NAMALWA (cell line): ENCODE measurements at places on chromosomes 11 and 22.

- no peak for DNase-seq
Measured at GRCh38 chr11:31173926-31174680, 195.4 kb downstream of the DCDC1 start.

- DNase-seq: no peak
Measured at GRCh38 chr11:7546324-7546791, 32.6 kb downstream of the PPFIBP2 start.

DNA sequence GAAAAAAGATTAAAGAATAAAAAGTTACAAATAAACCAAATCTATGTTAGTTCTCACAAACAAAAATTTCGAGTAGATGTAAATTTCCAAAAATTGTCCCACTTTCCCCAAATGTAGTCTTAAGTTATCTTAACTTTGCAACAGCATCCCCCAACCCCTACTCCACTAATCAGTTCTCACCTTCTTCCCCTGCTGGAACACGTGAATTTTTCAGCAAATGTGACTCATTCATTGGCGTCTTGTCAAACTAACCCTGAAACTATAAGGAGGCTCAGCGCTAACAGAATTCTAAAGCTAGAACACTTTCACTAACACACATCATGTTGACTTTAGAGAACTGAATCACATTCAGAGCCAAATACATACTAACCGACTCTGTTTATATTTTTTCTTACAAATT lies 46.1 kb downstream of the PHF21A start:
- DNase-seq: no peak

DNA sequence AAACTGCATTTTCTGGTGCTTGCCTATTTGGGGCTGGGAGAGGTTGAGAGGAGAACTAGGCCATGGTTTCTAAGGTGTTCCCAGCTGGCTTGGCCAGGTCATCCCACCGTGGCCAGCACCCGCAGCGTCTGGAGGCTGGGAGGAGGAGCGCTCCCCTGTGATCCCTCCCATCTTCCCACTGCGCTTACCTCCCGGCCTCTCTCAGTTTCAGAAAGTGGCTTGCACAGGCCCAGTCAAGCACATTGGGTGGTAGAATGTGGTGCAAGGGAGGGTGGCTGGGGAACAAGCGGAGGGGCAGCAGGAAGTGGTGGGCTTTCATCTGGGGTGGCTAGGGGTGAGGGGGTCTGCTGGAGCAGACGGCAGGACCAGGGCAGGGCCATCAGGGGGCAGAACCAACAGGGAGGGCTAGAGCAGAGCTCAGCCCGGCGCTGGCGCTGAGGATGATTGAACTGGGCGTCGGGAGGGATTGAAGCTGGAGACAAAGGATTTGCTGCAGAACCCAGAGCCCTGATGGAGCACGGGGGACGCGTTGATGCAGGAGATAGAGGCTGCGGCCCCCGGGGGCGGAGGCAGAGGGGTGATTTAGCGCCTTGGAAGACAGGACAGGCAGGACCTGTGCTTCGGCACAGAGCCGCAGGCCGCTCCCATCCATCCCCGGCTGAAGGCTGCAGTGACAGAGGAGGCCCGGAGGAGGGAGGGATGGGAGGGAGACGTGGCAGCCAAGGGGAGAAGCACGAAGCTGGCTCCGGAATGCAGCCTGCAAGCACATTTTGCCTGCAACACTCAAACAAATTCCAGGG lies 76.0 kb downstream of the TRIM29 start:
- DNase-seq: no peak

DNA sequence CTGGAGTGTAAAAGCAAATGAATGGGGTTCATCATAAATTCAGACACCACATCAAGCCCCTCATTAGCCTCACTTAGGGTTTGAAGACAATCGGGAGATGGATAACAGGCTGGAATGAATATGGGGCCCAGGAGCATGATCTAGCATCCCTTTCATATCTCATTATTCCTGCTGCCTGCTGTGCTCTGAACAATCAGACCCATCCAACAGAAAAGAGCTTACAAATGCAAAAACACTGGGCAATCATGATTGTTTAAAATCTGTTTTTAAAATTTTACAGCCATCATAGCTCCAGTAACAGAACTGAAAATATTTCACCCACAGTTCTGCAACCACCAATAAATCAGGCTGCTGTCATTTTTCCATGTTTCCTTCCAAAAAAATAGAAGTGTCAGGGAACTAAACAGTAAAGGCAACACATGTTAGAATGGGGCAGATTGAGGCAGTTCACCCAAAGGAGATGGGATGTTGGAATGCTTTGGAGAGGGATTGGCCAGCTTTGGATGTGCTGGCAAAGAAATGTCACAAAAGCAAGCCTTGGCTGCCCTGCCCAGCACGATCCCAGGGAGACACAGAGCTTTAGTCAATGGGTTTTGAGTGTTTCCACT lies 47.8 kb upstream of the BMAL1 start:
- DNase-seq: no peak

DNA sequence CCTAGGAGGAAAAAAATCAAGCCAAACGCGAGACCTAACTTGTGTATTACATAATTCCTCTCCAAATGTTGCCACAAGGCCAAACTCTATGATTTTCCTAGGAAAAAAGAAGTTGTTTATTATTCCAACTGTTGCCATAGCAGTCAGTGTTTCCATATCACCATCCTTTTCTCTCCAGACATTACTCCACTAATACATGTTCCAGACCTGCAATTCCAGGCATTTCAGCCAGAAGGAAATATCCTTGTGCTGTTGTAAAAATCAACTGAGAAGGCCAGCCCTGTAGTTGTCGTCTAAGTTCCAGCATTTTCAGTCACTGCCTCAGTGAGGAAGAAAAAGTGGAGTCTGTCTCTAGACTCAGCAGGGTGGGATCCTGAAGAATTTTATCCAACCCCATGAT lies 33.1 kb upstream of the PAMR1 start:
- no peak for DNase-seq

GRCh38 chr11:124090996-124091395 lies 24.3 kb upstream of the VWA5A start:
- DNase-seq: no peak

DNA sequence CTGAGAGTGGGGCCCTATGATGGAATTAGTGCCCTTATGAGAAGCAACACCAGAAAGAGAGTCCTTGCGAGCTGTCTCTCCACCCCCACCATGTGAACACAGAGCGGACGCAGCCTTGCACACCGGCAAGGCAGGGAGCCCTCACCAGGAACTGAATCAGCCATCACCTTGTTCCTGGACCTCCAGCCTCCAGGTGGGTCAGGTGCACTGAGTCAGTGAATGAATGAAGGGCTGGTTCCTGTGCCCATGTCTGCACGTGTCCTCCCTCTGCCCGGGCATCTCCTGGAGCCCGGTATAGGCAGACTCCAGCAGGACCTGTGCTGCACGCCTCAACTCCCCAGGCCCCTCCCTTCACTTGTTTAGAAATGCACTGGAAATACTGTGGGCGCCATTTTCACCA lies 54.9 kb downstream of the LINC01488 start:
- no peak for DNase-seq

DNA sequence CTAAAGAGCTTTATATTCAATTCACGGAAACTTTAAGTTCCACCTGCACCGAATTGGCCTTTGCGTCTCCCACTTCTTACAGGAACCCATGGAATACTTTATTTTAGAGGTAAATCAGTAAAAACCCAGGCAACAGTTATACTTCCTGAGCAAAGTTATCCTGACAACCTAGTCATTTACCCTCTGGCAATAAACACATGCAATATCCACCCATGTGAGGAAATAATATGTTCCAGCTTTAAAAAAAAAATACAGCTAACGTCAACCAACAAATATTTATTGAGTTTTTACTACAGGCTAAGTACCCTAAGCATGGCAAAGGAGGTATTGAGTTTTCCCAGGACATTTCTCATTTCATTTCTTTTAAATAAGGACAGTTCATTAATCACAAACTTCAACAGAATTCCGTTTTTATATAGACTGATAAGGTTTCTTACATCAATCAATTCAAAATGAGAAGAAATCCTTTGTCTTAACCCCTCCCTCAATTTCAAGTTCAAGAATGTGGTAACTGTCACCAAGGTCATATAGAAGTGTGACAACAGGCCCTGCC lies 38.3 kb upstream of the CCDC34 start:
- DNase-seq: no peak

DNA sequence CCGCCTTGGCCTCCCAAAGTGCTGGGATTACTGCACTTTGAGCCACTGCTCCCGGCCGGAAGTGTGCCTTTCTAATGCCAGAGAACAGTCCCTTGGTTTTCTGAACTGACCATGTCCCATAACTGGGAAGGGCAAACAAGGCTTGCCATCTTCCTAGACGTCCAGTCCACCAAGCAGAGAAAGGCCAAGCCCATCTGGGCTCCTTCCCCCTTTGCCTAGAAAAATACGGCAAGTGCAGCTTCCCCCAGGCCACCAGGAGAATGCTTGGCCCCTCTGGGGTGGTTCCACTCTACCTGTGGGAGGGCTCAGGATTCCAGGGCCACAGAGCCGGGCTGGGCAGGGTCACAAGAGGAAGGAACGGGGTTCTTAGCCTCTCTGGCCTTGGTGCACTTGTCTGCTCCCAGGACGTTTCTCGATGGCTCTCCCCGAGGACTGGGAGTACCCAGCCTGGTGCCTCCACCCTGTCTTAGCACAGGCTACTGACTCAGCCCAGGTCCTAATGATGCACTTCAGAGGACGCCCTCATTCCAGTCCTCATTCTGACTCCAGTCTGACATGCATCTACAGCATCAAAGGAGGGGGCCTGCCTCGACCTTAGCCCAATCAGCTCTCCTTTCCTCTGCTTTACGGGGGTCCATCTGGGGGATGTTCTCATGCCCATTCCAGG lies 1.2 kb downstream of the USP2 start:
- no peak for DNase-seq

DNA sequence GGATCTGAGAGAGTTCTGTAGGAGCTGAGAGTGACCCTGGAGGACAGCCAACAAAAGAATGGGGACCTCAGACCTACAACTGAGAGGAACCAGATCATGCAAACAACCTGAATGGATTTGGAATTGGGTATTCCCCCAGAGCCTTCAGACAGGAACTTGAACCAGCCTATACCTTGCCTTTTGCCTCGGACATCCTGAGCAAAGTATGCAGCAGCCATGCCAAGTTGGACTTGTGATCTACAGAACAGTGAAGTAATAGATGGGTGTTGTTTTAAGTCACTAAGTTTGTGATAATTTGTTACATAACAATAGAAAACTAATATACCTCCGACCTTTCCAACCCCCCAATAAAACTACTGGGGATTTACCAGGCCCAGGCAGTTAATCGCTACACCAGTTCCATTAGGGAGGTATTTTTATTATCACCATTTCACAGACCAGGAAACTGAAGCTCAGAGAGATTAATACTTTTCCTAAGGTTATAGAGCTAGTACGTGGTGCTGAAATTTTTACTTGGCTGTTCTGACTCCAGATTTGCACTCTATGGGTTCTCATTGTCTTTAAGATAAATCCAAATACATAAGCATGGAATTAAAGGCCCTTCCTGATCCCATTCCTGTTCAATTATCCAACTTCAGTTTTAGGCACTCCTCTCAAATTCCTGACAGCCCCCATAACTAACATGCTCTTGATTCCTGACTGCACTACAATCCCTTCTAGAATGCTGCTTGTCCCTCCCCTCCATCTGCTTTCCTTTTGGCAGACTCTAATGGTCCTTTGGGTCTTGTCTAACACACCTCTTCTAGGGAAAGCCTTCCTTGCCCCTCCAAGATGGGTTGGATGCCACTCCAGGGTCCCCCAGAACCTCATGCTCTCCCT lies 1.7 kb upstream of the RASSF10 start:
- no peak for DNase-seq

- peak; percentile 4 for DNase-seq
Measured at GRCh38 chr11:107337917-107338316, 119.7 kb downstream of the CWF19L2 start.

DNA sequence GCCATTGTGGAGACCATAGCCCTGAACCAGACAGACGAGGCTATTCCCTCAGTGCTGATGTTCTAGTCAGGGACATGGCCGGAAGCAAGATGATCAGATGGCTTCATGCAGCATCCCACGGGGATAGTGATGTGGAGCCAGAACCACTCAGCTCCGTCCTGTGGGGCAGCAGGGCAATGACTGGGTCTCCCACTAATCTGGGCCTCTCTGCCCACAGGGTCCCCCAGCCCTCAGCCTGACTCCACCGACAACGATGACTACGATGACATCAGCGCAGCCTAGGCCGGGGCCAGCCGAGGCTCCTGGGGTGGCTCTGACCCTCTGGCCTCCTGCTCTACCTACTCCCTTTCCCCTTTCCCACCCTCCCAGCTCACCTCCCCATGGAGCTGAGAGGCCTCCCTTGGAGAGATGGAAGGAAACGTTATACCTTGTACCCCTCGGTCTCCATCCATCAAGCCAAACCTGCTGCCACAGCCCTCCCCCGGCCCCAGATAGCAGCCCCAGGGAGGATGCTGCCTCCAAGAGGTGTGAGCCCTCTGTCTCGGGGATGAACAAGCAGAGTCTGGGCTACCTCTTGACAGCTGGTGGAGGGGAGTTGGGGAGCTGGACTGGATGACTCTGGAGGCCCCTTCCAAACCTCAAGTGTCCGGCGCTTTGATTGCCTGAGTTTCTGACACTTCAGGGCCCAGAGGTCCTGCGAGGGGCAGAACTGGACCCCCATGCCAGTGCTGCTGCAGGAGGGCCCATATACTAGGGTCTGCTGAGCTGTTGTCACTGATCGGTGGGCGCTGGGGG lies 47.8 kb downstream of the CD6 start:
- no peak for DNase-seq

- no peak for DNase-seq
Measured at GRCh38 chr11:3143136-3143880, 21.8 kb downstream of the OSBPL5 start.

- DNase-seq: no peak
Measured at GRCh38 chr11:128532016-128532571, 55.3 kb downstream of the ETS1 start.

GRCh38 chr11:25576320-25576719 lies 755.6 kb upstream of the ANO3 start:
- no peak for DNase-seq

GRCh38 chr11:27795955-27796861 lies 96.0 kb upstream of the BDNF start:
- no peak for DNase-seq

DNA sequence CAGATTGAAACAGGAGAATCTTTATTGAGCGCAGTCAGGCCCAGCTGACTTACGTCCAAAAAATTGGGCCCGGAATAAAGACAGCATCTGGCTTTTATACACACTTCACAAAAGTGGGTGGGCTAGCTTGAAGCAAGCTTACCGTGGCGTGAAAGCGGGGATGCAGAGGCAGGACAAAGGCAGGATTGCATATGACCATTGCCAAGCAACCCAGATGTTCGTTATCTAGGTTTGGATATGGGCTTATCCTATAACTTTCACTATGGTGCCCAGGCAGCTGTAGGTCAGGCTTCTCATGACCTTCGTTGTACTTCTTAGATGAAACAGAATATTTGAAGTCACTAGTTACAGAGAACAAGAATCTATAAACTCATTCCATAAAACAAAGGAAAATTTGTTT lies 1575.6 kb upstream of the RAG2 start:
- DNase-seq: no peak

DNA sequence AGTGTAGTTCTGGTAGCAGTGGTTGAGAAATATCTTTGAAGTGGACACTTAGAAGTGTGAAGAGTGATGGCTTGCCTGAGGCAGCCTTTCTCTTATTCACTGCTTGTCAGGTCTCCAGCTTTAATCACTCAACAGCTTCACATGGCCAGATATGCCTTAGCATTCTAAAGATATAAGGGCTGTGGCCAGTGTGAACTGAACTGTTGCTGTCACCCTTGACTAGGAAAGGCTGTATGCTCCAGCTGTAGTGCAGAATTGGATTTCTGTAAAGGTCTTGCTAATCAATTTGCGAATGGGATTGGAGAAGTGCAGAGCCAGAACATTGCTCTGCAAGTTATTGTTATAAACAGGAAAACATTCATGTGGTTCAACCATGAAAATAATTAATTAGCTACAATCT lies 266.7 kb downstream of the TMEM135 start:
- DNase-seq: no peak
